ENCODE measurements at places on chromosomes 7 and 10.

DNA sequence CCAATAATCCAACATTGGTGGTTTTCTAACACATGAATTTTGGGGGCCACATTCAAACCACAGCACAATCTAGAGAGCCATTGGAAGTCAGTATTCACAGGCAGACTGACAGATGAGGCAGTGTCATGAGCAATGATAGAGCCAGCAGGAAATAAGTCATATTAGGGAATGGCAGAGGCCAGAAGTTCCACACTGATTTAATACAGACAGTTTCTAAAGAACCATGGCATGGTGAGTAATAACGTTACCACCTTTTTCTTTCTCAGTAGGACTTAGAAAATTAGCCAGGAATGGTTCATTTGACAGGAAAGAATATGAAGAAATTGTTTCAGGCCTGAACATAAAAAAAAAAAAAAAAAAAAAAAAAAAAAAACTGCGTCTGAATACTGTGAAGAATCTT lies 210.3 kb downstream of the GPAM start:
- DNase-seq: no peak

- no peak for DNase-seq
Observed at GRCh38 chr10:13457958-13458686, 70.7 kb downstream of the BEND7 start.

GRCh38 chr10:118838364-118838763 lies 83.6 kb upstream of the CACUL1 start:
- no peak for DNase-seq

- DNase-seq: no peak
Observed at GRCh38 chr10:101762736-101763135, 13.2 kb downstream of the FGF8 start.

GRCh38 chr7:120799147-120799546 lies 58.8 kb downstream of the TSPAN12 start:
- DNase-seq: no peak

DNA sequence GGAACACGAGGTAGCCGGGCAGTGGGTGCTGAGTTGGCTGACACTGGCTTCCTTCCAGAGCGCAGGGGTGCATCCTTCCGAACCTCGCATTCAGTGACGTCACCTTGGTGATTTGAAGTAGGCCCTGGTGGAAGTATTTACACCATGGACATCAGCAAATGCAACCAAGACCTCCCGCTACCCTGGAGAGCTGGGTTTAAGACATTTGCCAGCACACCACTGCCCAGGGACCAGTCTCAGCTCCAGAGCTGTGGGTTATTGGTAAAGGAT lies 106.4 kb upstream of the GPR26 start:
- no peak for DNase-seq

- DNase-seq: no peak
Observed at GRCh38 chr10:36198322-36198721, 556.2 kb upstream of the FZD8 start.

GRCh38 chr10:23779301-23779700 lies 340.4 kb downstream of the OTUD1 start:
- no peak for DNase-seq

- peak; percentile 94 for DNase-seq
Observed at GRCh38 chr10:5563991-5564536, 39.3 kb downstream of the CALML3 start.

DNA sequence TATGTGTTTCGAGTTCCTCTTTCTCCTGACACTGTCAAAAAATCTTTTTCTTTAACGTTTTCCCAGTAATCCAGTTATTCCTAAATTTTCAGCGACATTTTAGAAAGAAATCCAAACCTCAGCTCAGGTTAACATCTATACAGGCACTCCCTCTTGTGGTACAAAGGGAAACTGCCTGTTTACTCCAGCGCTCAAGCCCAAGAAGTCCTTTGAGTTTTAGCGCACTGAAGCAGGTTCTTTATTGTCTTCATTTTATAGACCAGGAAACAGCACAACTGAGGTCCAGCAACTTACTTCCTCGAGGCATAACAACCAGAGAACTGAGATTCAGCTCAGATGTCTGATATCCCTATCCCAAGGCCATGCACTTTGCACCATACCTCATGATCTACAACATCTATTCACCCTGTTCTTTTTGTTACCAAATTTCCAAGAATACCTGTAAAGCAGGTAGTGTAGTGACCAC lies 287.2 kb upstream of the MKLN1 start:
- DNase-seq: peak; percentile 58

GRCh38 chr7:101536232-101536631 lies 92.9 kb downstream of the MYL10 start:
- peak; percentile 80 for DNase-seq

- DNase-seq: no peak
Observed at GRCh38 chr7:30163231-30163894, 28.6 kb downstream of the MTURN start.

DNA sequence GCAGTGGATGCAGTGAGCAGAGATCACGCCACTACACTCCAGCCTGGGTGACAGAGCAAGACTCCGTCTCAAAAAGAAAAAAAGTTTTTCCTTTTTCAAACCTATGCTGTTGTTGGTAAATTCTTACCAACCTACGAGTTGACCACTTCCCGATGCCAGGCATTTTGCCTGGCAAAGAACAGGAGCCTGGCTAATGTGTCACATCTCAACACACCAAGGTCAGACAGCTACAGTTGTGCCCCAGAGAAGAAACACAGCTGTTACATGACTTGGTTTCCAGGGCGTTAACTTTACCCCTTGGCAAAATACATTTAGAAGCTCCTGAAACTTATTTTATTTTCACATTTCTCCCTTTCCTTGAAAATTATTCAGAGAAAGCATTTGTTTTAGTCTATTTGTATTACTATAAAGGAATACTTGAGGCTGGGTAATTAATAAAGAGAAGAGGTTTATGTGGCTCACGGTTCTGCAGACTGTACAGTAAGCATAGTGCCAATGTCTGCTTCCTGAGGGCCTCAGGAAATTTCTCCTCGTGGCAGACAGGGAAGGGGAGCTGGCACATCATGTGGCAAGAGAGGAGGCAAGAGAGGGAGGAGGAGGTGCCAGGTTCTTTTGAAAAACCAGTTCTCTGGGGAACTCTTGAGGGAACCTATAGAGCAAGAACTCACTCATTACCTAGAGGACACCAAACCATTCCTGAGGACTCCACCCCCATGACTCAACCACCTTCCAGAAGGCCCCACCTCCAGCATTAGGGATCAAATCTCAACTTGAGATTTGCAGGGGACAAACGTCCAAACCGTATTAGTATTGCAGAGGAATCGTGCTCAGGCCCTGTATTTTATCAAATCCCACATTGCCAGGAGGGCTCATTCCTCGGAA lies 83.3 kb downstream of the PAXIP1 start:
- DNase-seq: no peak

- no peak for DNase-seq
Observed at GRCh38 chr7:61111-61510, 131.3 kb upstream of the FAM20C start.

DNA sequence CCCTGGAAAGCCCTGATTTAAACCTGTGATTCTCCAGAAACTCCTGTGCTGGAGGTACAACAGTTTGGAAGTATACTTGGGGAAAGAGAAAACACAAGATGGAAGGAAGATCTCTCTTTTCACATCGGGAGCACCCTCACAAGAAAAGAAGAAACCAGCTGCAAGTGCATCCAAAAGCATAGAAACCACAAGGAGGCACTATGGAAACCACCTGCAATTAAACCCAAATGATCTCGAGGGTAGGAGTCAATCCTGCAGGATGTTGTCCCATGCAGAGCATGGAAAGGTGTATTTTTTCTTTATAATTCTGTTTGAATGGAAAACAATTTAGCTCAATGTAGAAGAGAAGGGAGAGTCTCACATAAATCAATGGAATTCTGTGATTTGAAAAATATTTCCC lies 210.5 kb downstream of the TWIST1 start:
- no peak for DNase-seq

Data from RCC 7860 (cell line).